ENCODE measurements at places on chromosomes 4 and X.
A peak's percentile ranks its signal among the peaks of the same experiment; 100 is the strongest.

GRCh38 chr4:101418055-101418454, 70.7 kb upstream of the PPP3CA start:
- no peak overlapping the region for H3K27ac ChIP-seq
- no peaks in the 10 kb centered on the region for H3K27me3 ChIP-seq
- DNase-seq: no peak
- H3K4me3 ChIP-seq: no peak overlapping the region
- no peaks in the 10 kb centered on the region for H3K4me1 ChIP-seq

- no peak for DNase-seq
- no peaks in the 10 kb centered on the region for H3K27me3 ChIP-seq
- H3K4me1 ChIP-seq: peaks cover 23% of the 10 kb centered on the region
- H3K27ac ChIP-seq: no peak overlapping the region
- no peaks in the 10 kb centered on the region for H3K36me3 ChIP-seq
These were observed 2.9 kb upstream of the ZMYM3 start for GRCh38 chrX:71256856-71257255.

- no peaks in the 10 kb centered on the region for H3K4me1 ChIP-seq
- no peak overlapping the region for H3K27ac ChIP-seq
- no peaks in the 10 kb centered on the region for H3K27me3 ChIP-seq
- H3K4me3 ChIP-seq: no peak overlapping the region
These were observed 81.6 kb upstream of the KLF3 start for GRCh38 chr4:38582445-38582844.

GRCh38 chrX:132603700-132604286, 115.0 kb upstream of the MBNL3 start:
- H3K27me3 ChIP-seq: peaks cover 3% of the 10 kb centered on the region
- no peaks in the 10 kb centered on the region for H3K4me1 ChIP-seq
- H3K36me3 ChIP-seq: no peaks in the 10 kb centered on the region
- DNase-seq: no peak

GRCh38 chrX:66751136-66751782, 112.4 kb upstream of the EDA2R start:
- H3K4me3 ChIP-seq: no peak overlapping the region
- no peak for DNase-seq
- H3K27me3 ChIP-seq: no peaks in the 10 kb centered on the region
- H3K4me1 ChIP-seq: no peaks in the 10 kb centered on the region
- no peaks in the 10 kb centered on the region for H3K36me3 ChIP-seq

DNA sequence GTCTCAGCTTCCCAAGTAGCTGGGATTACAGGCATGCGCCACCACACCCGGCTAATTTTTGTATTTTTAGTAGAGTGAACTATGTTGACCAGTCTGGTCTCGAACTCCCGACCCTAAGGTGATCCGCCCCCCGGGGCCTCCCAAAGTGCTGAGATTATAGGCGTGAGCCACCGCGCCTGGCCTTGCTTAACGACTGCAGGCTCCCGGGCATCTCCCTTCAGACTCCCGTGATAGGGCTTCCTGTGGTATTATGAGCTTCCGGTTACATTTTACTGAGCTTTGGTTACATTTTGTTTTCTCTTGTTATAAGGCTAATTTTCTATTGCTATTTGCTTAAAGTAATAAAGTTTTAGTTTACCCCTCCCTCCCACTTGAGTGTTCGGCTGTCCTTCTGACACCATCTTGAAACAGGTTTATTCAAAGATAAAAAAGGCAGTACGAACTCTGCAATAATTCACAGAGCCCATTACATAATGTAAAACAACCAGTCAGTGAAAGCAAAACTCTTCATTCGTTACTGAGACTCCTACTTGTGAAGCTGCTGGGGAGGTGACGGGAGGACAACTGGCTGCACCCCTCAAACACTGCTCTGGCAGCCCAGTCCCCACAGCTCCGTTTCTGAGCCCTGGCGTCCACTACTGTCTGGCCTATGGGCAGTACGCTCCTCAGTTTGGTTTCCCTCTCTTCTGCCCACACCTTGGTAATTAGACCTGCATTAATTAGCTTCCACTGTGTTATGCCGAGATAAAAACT, 795.7 kb upstream of the SLIT2 start:
- no peaks in the 10 kb centered on the region for H3K36me3 ChIP-seq
- H3K4me1 ChIP-seq: no peaks in the 10 kb centered on the region
- no peak overlapping the region for H3K4me3 ChIP-seq

- no peak overlapping the region for H3K4me3 ChIP-seq
- H3K27ac ChIP-seq: no peak overlapping the region
- H3K4me1 ChIP-seq: no peaks in the 10 kb centered on the region
These were observed 11.7 kb downstream of the SMARCAD1 start for GRCh38 chr4:94219402-94219801.

GRCh38 chr4:184620212-184620867, 28.9 kb downstream of the CASP3 start:
- DNase-seq: no peak
- no peaks in the 10 kb centered on the region for H3K27me3 ChIP-seq
- no peak overlapping the region for H3K4me3 ChIP-seq
- H3K4me1 ChIP-seq: no peaks in the 10 kb centered on the region
- H3K27ac ChIP-seq: no peak overlapping the region

DNA sequence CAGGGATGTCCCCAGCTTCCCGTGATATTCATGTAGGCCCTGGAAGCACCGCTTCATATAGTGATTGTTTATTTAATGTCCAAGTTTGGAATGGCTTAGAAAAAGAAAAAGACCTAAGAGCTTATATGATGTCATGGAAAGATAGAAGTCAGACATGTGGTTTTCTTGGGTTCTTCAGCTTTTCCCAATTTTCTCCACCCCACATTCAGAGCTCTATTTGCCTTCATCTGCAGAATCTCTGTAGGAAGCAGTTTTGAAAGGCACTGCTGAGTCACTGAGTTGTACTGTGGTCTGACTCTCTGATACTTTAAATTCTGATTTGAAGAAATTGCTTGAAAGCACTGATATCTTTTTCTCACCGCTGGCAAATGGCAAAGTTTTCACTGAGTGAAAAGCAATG, 120.6 kb upstream of the EDNRA start:
- H3K4me1 ChIP-seq: peaks cover 35% of the 10 kb centered on the region
- DNase-seq: no peak
- H3K27ac ChIP-seq: no peak overlapping the region
- H3K36me3 ChIP-seq: no peaks in the 10 kb centered on the region

GRCh38 chr4:25299476-25300203, 12.9 kb upstream of the ZCCHC4 start:
- H3K27me3 ChIP-seq: no peaks in the 10 kb centered on the region
- no peak for DNase-seq
- H3K27ac ChIP-seq: no peak overlapping the region
- H3K4me1 ChIP-seq: peaks cover 17% of the 10 kb centered on the region
- H3K4me3 ChIP-seq: no peak overlapping the region

DNA sequence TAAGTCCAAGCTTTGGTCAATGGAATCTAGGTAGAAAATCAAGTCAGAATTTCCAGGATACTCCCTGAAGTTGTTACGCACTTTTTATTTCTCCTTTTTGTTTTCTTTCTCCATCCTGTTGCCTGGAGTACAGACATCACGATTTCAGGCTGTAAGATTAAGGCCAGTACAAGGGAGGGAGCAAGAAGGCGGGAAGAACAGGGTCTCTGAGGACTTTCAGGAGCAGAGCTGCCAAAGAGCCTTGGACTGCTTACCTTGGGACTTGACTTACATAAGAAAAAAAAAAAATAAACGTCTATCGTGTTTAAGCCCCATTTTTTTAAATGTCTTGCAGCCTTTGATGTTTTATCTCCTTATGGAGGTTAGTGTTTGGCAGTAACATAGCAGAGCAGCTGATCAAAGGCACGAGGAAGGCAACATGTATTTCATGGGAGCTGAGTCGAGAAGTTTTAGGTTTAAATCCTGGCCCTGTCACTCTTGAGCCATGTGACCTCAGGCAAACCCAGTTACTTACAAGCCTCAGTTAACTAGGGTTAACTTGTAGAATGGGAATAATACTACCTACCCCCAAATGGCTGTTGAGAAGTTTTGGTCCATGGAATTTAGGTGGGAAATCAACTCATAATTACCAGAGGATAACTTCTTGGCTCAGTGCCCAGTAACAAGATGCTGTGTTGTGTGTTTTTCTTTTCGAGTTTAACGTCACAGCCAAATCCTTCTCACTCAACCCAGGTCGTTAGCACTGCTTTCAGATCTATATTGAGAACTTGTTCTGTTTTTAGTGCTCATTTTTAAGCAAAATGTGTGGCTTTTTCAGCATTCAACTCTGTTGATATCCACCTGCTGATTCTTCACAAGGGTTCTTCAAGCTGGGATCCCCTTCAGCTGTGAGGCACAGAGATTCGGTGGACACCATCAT, 106.8 kb downstream of the CLNK start:
- no peaks in the 10 kb centered on the region for H3K27me3 ChIP-seq
- no peak overlapping the region for H3K4me3 ChIP-seq
- H3K27ac ChIP-seq: no peak overlapping the region
- H3K4me1 ChIP-seq: no peaks in the 10 kb centered on the region
- H3K36me3 ChIP-seq: no peaks in the 10 kb centered on the region

GRCh38 chr4:106671716-106672115, 303.1 kb upstream of the GIMD1 start:
- no peak overlapping the region for H3K4me3 ChIP-seq
- DNase-seq: no peak
- no peak overlapping the region for H3K27ac ChIP-seq
- no peaks in the 10 kb centered on the region for H3K36me3 ChIP-seq

DNA sequence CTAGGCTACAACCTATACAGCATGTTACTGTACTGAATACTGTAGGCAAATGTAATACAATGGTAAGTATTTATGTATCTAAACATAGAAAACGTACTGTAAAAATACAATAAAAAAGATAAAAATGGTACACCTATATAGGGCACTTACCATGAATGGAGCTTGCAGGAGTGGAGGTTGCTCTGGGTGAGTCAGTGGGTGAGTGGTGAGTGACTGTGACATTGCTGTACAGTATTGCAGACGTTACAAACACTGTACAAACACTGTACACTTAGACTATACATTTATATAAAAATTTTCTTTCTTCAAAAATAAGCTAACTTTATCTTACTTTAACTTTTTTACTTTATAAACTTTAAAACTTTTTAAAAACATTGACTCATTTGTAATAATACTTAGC, 190.3 kb upstream of the NR3C2 start:
- H3K27ac ChIP-seq: no peak overlapping the region
- H3K4me1 ChIP-seq: no peaks in the 10 kb centered on the region
- no peak for DNase-seq
- H3K36me3 ChIP-seq: no peaks in the 10 kb centered on the region

GRCh38 chr4:20433097-20433705, 181.5 kb downstream of the SLIT2 start:
- H3K4me1 ChIP-seq: no peaks in the 10 kb centered on the region
- H3K36me3 ChIP-seq: no peaks in the 10 kb centered on the region
- no peak overlapping the region for H3K4me3 ChIP-seq
- no peak for DNase-seq
- no peaks in the 10 kb centered on the region for H3K27me3 ChIP-seq

DNA sequence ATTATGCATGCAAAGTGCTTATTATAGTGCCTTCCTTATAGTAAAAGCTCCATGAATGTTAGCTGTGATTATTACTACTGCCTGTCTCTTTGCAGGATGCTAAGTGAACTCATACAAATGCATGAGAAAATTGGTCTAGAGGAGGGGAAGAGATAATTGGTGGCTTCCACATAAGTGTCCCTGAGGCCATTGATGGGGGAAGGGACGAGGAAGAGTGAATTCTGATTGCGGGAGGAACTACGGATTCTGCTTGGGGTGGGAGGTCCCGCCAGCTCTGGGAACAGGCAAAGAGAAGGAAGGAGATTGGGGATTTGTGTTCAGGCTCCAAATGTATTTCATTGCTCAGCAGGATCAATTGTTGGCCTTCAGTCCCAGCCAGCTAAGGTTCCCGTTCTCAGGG, 11.6 kb upstream of the ARHGAP36 start:
- no peak overlapping the region for H3K27ac ChIP-seq
- H3K36me3 ChIP-seq: no peaks in the 10 kb centered on the region
- no peaks in the 10 kb centered on the region for H3K4me1 ChIP-seq

DNA sequence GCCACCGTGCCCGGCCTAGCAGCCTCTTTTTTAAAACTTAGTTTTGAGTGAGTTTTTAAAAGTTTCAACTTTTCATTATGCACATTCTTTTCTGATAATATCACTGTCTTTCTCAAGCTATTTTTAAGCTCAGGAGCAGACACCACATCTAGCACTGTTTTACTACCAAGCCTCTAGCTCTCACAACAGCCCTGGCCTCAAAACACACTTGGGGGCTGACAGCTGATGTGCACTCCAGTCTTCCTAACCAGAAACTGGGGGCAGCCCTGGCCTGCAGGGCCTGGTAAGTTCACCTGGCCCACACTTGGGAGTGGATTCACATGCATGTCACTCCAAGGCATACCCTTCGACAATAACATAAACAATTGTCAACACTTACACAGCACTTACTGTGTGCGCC, 34.0 kb downstream of the CENPU start:
- no peaks in the 10 kb centered on the region for H3K36me3 ChIP-seq
- no peak for DNase-seq
- H3K27me3 ChIP-seq: no peaks in the 10 kb centered on the region
- H3K4me3 ChIP-seq: no peak overlapping the region
- no peak overlapping the region for H3K27ac ChIP-seq

DNA sequence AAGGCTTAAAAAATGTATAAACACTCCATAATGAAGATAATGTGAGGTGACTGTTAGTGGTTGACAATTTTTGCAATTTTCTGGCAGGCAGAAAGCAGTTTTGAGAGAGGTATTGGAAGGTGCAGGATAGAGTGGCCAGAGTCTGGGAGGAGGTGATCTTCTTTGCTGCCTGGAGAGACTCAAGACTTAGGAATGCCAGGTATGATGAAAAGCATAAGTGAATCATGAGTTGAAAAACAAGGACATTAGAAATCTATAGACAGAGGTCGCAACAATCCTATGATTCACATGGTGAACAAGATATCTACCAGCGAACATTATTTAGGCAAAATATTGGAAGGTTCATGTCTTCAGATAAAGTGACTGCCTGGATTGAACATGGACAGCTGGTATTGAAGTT, 118.5 kb downstream of the CFAP299 start:
- no peak for DNase-seq
- peaks cover 13% of the 10 kb centered on the region for H3K4me1 ChIP-seq
- H3K27me3 ChIP-seq: no peaks in the 10 kb centered on the region
- peak overlapping the region; percentile 69 for H3K27ac ChIP-seq

- no peaks in the 10 kb centered on the region for H3K36me3 ChIP-seq
- no peaks in the 10 kb centered on the region for H3K27me3 ChIP-seq
- no peak overlapping the region for H3K27ac ChIP-seq
These were observed 57.1 kb upstream of the EFHC2 start for GRCh38 chrX:44400588-44400987.

GRCh38 chr4:129488427-129488826, 392.5 kb downstream of the C4orf33 start:
- no peak overlapping the region for H3K27ac ChIP-seq
- no peak overlapping the region for H3K4me3 ChIP-seq
- no peaks in the 10 kb centered on the region for H3K27me3 ChIP-seq
- no peaks in the 10 kb centered on the region for H3K4me1 ChIP-seq
- H3K36me3 ChIP-seq: no peaks in the 10 kb centered on the region

DNA sequence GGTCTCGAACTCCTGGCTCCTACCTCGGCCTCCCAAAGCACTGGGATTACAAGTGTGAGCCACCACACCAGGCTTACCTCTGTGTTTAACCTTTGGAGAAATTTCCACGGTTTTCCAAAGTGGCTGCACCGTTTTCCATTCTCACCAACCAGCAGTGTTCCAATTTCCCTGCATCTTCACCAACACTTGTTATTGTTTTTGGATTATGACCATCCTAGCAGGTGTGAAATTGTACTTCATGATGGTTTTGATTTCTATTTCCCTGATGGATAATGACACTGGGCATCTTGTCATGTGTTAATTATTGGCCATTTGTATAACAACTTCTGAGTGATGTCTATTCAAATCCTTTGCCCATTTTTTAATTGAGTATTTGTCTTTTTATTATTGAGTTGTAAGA, 2.7 kb upstream of the MAP3K15 start:
- H3K4me1 ChIP-seq: no peaks in the 10 kb centered on the region
- H3K36me3 ChIP-seq: no peaks in the 10 kb centered on the region
- H3K4me3 ChIP-seq: no peak overlapping the region
- no peak overlapping the region for H3K27ac ChIP-seq
- H3K27me3 ChIP-seq: no peaks in the 10 kb centered on the region
- no peak for DNase-seq

Data from esophagus squamous epithelium (tissue), 5 donors.